ENCODE measurements at places on chromosomes 16 and 17.

GRCh38 chr16:10619271-10619849 lies 39.0 kb upstream of the EMP2 start:
- DNase-seq, result no peak

GRCh38 chr17:36617773-36618172 lies 16.4 kb downstream of the MRM1 start:
- no peak for DNase-seq

GRCh38 chr16:56475201-56475600 lies 23.8 kb downstream of the OGFOD1 start:
- no peak for DNase-seq

DNA sequence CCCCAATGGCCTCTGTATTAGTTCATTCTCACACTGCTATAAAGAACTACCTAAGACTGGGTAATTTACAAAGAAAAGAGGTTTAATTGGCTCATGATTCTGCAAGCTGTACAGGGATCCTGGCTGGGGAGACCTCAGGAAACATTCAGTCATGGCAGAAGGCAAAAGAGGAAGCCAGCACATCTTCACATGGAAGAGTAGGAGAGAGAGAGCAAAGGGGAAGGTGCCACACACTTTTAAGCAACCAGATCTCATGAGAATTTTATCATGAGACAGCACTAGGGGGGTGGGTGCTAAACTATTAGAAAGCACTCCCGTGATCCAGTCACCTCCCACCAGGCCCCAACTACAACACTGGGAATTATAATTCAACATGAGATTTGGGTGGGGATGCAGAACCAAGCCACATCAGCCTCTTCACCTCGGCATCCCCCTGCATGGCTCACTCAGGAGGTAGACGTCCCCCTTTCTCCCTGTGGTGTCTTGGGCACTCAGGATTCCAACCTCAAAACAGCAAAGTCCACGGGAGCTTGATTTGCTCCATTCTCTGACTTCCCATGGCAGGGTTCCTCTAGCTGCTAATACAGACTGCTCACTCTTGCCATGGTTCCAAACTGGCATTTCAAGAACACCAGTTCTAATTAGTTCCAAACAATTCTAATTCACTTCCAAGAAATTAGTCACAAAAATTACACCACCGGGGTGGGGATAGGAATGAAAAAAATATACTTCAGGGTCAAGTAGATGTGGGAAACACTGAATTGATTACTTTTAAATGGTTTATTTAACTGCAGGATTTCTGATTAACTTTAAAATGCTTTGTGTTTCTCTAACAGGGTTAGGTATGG lies 203.8 kb upstream of the HSBP1 start:
- no peak for DNase-seq

- DNase-seq, result no peak
Observed at GRCh38 chr17:21140911-21141310, 14.1 kb downstream of the DHRS7B start.

DNA sequence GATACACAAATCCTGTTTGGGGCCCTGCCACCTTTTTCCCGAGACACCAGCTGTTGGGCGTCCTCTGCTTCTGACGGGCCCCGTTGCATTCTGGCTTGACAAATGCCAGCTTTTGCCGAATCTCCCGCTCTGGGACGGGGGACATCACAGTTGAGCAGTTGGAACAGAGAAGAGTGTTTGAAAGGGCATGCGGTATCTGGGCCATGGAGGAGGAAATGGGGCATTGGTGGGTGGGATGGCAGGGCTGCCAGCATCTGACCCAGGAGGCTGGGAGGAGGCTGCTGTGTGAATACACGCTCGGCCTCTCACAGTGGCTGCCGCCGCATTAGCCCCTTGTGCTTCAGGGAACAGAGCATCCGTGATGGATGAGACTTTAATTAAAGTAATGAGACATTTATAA lies 184.3 kb upstream of the TNRC6C start:
- DNase-seq, result no peak

DNA sequence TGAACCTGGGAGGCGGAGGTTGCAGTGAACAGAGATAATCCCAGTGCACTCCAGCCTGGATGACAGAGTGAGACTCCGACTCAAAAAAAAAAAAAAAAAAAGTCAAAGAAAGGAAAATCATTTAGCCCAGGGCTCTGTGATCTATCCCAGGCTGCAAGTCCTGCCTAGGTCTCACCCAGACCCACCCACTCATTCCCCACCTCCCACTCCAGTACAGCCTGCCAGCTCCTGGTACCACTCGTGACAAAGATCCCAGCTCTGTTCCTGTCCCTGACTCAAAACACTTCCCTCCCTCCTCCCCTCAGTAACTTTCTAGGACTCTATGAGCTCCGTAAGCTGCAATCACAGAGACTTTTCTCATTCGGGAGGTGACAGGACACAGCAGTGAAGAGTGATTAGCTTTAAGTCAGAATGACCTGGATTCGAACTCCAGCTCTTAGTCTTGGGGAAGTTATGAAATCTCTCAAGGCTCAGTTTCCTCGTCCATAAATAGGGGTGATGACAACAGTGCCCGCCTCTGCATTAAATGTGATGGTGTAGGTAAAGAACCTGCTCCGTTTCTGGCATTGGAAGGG lies 28.0 kb upstream of the MRPS23 start:
- no peak for DNase-seq

GRCh38 chr17:18877104-18877645 lies 19.2 kb downstream of the PRPSAP2 start:
- DNase-seq, result no peak

DNA sequence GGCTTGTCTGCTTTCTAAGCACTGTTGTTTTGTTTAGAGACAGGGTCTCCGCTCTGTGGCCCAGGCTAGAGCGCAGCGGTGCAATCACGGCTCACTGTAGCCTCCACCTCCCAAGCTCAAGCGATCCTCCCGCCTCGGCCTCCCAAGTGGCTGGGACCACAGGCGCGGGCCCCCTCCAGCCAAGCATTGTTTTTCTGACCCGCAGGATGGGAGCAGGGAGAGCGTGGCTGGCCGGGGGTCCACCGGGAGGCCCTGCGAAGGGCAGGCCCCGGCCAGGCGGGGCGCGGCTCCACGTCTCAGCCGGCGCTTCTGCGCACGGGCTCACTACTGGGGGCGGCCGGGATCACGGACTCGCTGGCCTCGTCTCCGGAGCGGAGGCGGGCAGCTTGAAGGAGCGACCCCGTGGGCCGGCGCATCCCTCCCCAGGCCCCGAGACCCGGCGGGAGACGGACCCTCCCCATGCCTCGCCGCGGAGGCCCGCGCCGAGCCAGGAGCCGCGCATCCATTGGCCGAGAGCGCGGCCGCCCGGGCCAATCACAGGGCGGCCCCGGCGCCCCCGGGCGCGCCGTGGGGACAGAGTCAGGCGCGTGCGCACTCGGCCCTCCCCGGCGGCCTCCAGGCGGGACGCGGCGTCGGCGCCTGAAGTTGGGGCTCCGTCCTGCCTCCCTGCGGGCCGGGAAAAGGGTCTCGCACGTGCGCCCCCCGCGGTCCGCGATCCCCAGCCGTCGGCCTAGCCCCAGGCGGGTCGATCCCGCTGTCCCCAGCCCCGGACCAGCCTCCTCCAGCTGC lies 24.9 kb downstream of the ACTG1 start:
- peak; percentile 64 for DNase-seq

- DNase-seq, result no peak
Observed at GRCh38 chr17:10668775-10669174, 11.7 kb upstream of the MYH3 start.

DNA sequence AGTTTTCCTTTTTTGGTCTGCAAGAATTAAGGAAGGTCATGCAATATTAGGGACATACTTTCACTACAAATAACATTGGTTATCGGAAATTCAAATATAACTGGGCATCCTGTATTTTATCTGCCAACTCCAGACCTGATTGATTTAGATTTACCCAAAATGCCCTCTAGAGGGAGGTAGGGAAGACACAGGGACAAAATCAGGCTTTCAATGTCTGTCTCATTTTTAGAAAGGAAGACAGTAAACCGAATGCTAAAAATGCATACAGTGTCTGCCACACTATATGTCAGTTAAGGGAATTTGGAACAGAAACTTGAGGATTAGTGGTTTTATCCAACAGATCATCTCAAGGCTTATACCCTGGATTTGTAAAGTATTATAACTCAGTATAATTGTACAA lies 161.7 kb upstream of the SOX9 start:
- DNase-seq, result no peak

GRCh38 chr16:64522548-64522947 lies 599.3 kb downstream of the CDH11 start:
- DNase-seq, result no peak

DNA sequence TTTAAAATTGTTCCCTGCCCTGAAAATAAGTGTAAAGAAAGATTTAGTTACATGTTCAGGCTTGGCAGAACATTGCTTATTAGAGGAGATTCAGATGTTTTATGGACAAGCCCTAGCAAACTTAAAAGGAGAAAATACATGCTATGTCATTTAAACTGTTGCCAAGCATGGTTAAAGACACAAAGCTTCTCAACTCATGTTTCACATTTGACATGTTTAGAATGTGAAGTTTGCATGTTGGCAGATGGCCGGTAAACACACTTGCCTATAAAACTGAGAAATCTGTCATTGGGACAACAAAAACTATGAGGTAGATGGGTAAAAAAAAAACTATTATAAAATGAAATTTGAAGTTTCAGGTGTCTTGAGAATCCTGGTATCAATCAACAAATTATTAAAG lies 5.8 kb downstream of the KRTAP29-1 start:
- DNase-seq, result no peak

DNA sequence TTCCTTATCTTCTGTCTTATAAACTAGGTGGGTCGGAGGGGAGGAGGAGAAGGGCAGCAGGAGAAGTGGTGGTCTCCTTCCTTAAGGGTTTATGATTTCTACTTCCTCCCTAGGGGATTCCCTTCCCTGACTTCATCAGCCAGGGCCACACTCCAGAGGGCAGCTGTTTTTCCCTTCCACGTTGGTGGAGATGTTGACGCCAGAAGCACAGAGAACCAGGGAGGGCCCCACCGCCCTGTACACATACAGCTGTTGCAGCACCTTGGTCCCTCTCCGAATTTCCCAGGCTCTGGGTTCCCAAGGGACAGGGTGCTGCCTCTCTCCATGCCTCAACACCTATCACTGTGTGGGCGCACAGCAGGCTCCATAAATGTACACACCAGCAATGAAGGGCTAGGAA lies 5.6 kb upstream of the SLC6A4 start:
- no peak for DNase-seq

- no peak for DNase-seq
Observed at GRCh38 chr17:1577182-1577581, 14.6 kb upstream of the PITPNA start.

- no peak for DNase-seq
Observed at GRCh38 chr17:44120851-44121605, 2.4 kb downstream of the HDAC5 start.

DNA sequence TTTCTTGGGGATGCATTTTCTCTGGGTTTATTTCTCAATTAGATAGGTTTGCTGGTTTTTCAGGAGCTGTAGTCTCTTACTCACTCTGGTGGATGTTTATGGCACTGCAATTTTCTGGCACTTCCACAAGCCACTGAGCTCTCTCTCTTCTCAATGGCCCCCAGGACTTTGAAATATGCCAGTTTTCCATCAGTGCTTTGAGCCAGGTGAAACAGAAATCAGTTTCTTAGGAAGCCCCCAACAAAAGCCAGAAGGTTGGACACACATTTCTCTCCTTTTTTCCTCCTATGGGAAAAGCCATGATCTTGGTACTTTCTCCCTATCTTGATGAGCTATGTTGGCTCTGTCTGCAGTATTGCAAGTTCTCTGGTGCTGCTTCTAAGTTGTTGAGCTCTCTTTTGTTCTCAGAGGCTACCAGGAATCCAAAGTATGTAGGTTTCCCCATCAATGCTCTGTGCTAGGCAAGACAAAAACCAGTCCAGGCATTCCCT lies 90.7 kb upstream of the SMIM36 start:
- DNase-seq, result no peak

- no peak for DNase-seq
Observed at GRCh38 chr17:29594519-29595090, 1.7 kb downstream of the ANKRD13B start.

DNA sequence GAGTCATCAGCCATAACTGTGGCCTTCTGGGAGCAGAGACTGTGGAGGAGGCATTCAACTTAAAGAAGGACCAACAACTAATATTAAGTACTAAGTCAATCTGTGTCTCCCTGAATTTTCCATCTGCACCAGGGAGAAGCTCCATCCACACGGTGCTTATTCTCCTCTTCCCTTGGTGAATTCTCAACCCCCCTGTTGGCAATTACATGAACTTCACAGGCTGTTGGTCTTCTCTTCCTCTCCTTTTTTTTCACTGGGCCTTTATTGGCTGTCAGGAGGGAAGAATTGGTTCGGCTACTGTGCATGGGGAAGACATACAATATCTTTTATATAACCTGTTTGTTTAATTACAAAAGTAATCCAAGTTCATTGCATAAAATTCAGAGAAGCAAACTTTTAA lies 152.8 kb upstream of the IRX6 start:
- no peak for DNase-seq

DNA sequence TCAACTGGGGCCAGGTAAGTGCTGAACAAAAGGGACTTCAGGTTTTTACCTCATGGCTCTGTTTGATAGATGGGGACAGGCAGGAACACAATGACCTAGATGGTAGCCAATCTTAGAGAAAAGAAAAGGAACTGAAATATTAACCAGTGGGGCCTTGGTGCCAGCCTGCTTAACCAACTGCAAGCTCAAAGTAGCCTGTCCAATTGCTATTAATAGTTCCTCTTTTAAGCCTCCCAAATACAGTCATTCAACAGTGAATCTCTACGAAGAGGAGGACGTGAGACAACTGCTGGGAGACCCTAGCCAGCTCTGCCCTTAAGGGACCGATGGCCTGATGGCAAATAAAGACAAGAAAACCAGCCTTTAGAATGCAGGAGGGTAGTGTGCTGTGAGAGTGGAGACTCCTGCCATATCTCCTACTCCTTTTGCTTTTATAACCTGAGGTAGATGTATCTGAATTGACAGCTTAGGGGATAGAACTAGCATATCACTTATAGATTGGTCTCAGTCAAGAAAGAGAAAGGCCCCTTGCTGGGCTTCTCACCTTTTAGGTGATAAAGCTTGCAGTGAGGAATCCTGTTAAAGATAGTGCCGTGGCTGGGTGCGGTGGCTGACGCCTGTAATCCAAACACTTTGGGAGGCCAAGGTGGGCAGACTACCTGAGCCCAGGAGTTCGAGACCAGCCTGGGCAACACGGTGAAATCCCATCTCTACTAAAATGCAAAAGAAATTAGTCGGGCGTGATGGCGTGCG lies 28.3 kb downstream of the ARSG start:
- no peak for DNase-seq

DNA sequence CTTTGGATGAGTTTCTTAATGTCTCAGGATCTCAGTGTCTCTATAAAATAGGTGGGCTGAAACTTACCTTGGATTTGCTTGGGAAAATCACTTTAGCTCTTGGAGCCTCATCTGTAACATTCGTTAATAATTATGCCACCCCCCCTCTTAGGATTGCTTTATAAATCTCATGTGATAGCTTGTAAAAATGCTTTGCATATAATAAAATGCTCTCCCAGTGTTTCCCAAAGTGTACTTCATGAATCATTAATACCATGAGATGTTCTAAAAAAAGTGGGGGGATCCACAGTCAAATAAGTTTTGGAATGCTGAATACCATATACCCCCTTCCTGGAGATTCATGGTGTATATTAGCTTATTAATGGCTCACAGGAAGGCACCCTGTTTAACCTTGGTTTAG lies 5.2 kb downstream of the KRT39 start:
- no peak for DNase-seq
